ENCODE measurements at places on chromosomes 12 and 14.

- H3K4me1 ChIP-seq: peaks cover 39% of the 10 kb centered on the region
- peak overlapping the region; percentile 58 for H3K27ac ChIP-seq
- peaks cover 7% of the 10 kb centered on the region for H3K27me3 ChIP-seq
- H3K36me3 ChIP-seq: peaks cover 6% of the 10 kb centered on the region
These were observed 14.0 kb downstream of the SMCO2 start for GRCh38 chr12:27460471-27460978.

GRCh38 chr12:124906606-124907261, 7.7 kb downstream of the UBC start:
- peak; percentile 81 for DNase-seq
- H3K4me3 ChIP-seq: no peak overlapping the region
- H3K4me1 ChIP-seq: peaks cover 25% of the 10 kb centered on the region
- peaks cover 21% of the 10 kb centered on the region for H3K36me3 ChIP-seq
- H3K27ac ChIP-seq: peak overlapping the region; percentile 3
- H3K27me3 ChIP-seq: no peaks in the 10 kb centered on the region

- H3K27me3 ChIP-seq: no peaks in the 10 kb centered on the region
- H3K4me1 ChIP-seq: peaks cover 18% of the 10 kb centered on the region
- H3K27ac ChIP-seq: peak overlapping the region; percentile 56
- no peaks in the 10 kb centered on the region for H3K36me3 ChIP-seq
These were observed 109.0 kb downstream of the APAF1 start for GRCh38 chr12:98754095-98754494.

DNA sequence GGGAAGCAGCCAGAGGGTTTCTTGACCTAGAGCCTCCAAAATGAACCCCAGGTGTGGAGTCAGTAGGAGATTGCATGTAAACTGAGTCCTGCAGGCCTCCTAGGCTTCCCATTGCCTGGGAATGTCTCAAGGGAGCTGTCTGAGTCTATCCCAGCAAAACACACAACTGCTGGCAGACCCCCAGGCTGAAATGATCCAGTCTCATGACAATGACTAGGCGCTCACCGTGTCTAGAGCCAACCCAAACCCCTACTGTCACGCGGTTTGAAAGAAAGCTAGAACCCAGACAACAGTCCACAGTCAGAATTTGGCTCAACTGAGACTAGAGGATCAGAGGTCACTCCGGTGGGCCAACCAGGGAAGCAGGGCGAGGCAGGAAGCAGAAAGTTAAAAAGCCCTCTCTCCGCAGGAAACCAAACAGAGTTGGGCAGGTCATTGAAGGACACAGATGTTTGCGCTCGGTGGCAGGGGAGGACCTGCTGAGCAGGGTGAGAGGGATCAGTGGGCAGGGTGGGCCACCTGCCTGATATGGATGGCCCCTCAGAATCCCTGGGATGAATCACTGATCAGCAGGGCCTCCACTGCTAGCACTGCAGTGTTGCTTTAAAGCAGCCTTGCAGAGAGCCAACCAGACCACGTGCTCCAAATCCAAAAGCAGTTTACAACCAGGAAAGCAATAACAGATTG, 23.8 kb downstream of the ACTN1 start:
- H3K4me3 ChIP-seq: no peak overlapping the region
- no peaks in the 10 kb centered on the region for H3K36me3 ChIP-seq
- no peaks in the 10 kb centered on the region for H3K27me3 ChIP-seq
- H3K4me1 ChIP-seq: peaks cover 38% of the 10 kb centered on the region

GRCh38 chr12:25761356-25761755, 197.1 kb upstream of the RASSF8 start:
- H3K27me3 ChIP-seq: no peaks in the 10 kb centered on the region
- H3K27ac ChIP-seq: no peak overlapping the region
- no peak for DNase-seq
- no peaks in the 10 kb centered on the region for H3K36me3 ChIP-seq

DNA sequence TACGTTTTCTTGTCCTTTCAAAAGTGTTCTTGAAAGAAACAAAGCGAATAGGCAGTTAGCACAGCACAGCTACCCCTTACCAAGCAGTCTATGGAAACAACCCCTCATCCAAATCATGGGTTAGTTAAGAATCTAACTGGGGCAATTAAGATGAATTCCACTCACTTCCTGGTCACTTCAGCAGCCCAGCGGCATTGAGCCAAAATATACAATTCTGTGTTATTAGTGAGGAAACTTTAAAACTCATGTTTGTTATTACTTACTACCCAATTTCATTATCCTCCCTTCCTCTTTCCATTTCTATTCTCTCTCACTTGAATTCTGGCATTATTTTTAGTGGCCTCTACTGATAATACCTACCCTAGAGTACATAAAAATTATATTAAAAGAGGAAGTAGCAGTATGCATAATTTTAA, 121.4 kb downstream of the PPHLN1 start:
- peaks cover 42% of the 10 kb centered on the region for H3K36me3 ChIP-seq
- no peak overlapping the region for H3K4me3 ChIP-seq
- no peak for DNase-seq

GRCh38 chr14:102317564-102318248, 1.8 kb upstream of the ZNF839 start:
- H3K4me3 ChIP-seq: peak overlapping the region; percentile 95
- peak; percentile 37 for DNase-seq
- peak overlapping the region; percentile 90 for H3K27ac ChIP-seq

DNA sequence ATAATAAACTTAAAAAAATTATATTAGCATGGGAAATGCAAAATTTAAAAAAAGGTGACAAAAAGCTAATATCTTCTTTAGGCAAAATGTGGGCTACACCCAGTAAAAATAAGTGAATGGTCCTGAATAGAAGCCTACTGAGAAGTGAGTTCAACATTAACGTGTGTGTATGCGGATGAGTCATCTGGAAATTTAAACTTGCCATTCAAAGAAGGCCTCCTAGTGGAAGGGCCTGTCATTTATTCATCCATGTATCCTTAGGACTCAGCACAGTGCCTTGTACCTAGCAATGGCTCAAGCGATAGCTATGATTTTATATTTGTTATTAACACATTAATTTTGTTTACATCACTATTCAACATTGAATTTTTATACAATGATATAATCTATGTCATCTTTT, 226.2 kb downstream of the NUBPL start:
- no peaks in the 10 kb centered on the region for H3K36me3 ChIP-seq
- no peak overlapping the region for H3K27ac ChIP-seq
- H3K4me3 ChIP-seq: no peak overlapping the region

GRCh38 chr14:71933001-71933587, 865 bp downstream of the RGS6 start:
- DNase-seq: peak; percentile 37
- peaks cover 3% of the 10 kb centered on the region for H3K4me1 ChIP-seq

DNA sequence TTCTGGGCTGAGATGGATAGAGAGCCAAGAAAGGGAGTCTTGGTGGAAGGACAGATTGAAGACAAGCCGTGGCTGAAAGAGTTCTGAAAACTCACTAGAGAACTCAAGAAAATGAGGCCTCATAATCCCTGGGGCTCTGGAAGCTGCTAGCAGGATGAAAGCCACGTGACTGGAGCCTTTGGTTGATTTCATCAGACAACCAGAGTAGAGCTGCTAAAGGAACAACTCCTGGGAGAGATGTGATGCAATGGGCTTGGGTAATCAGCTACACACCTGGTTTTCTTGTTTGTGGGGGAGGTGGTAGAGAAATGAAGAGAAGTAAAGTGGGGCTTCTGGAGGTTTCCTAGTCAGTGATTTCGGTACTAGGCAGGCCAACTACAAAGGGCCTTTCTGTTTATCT, 13.4 kb downstream of the CSRNP2 start:
- no peaks in the 10 kb centered on the region for H3K27me3 ChIP-seq
- no peak overlapping the region for H3K4me3 ChIP-seq
- peaks cover 27% of the 10 kb centered on the region for H3K36me3 ChIP-seq
- no peaks in the 10 kb centered on the region for H3K4me1 ChIP-seq
- peak overlapping the region; percentile 7 for H3K27ac ChIP-seq
- DNase-seq: no peak

DNA sequence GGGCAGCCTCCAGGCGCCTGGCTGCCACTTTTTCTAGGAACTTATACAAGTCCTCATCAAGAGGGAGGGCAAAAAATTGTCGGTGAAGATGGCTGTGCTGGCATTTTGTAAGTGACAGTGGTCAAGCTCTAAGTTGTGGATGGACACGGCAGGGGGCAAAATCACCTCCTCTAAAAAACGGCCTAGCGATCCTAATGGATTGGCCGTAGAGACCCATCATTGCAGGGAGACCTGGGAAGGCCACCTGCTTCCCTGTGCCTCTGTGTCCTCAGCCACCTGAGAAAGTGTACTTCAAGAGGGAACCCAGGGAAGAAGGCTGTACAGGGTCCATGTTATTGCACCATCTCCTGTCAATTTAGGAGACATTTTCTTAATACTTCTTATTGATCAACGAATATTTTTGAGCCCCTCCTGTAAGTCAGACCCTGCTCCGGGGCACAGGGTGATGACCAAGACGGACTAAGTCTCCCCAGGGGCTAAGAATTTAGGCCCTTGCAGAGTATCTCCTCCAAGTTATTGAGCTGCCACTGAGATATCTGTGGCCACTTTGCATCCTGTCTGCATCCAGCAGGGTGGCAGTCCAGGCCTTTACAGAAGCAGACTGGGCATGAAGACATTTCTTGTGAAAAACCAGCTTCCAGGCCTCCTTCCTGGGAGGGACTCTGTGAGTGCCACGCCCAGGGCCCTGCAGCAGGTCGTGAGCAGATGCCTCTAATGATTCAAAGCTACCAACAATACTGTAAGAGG, 40.5 kb downstream of the PSMA6 start:
- H3K36me3 ChIP-seq: peaks cover 2% of the 10 kb centered on the region
- peak overlapping the region; percentile 78 for H3K4me3 ChIP-seq
- H3K27ac ChIP-seq: peak overlapping the region; percentile 94
- peaks cover 29% of the 10 kb centered on the region for H3K4me1 ChIP-seq
- peak; percentile 72 for DNase-seq

DNA sequence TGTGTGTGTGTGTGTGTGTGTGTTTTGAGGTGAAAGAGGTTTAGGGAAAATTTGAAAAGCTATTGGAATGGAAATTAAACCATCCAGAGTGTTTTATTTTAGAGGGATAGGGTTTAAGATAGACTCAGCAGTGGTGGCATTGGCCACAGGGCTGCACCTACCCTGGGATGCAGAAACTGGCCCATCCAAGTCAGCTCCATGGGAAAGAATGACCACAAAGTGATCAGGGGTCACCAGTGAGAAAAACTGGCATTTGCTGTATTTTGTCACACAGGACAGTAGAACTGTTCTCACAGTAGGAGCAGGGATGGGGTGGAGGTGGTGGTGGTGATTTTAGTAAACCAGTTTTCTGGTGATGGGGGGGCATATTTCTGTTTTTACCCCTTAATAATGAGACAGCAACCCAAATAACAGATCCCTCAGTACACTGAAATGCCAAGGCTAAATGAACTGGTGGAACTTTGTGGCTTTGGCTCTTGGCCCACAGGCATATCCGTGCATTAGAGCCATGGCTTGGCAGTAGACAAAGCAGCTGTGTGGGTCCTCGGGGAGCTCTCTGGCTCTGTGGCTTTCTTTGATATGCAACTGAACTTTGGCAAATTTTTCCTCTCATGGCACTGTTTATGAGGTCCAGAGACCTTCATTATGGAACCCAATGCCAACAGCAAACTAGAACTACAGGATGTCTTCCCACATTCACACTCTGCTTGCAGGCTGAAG, 348.3 kb downstream of the ZFP36L1 start:
- H3K4me3 ChIP-seq: no peak overlapping the region
- no peak overlapping the region for H3K27ac ChIP-seq
- no peaks in the 10 kb centered on the region for H3K27me3 ChIP-seq
- H3K36me3 ChIP-seq: no peaks in the 10 kb centered on the region
- DNase-seq: no peak
- no peaks in the 10 kb centered on the region for H3K4me1 ChIP-seq

GRCh38 chr12:2169940-2170339, 117.2 kb downstream of the CACNA1C start:
- no peaks in the 10 kb centered on the region for H3K4me1 ChIP-seq
- no peak for DNase-seq
- no peak overlapping the region for H3K4me3 ChIP-seq
- no peak overlapping the region for H3K27ac ChIP-seq
- H3K27me3 ChIP-seq: peaks cover 2% of the 10 kb centered on the region
- H3K36me3 ChIP-seq: peaks cover 1% of the 10 kb centered on the region

GRCh38 chr12:57342207-57342691, 88.6 kb downstream of the R3HDM2 start:
- no peak overlapping the region for H3K27ac ChIP-seq
- no peaks in the 10 kb centered on the region for H3K27me3 ChIP-seq
- peaks cover 44% of the 10 kb centered on the region for H3K36me3 ChIP-seq

GRCh38 chr12:56061982-56062381, 18.0 kb upstream of the ERBB3 start:
- H3K27ac ChIP-seq: no peak overlapping the region
- no peaks in the 10 kb centered on the region for H3K36me3 ChIP-seq
- no peaks in the 10 kb centered on the region for H3K4me1 ChIP-seq
- H3K4me3 ChIP-seq: no peak overlapping the region
- peaks cover 19% of the 10 kb centered on the region for H3K27me3 ChIP-seq

DNA sequence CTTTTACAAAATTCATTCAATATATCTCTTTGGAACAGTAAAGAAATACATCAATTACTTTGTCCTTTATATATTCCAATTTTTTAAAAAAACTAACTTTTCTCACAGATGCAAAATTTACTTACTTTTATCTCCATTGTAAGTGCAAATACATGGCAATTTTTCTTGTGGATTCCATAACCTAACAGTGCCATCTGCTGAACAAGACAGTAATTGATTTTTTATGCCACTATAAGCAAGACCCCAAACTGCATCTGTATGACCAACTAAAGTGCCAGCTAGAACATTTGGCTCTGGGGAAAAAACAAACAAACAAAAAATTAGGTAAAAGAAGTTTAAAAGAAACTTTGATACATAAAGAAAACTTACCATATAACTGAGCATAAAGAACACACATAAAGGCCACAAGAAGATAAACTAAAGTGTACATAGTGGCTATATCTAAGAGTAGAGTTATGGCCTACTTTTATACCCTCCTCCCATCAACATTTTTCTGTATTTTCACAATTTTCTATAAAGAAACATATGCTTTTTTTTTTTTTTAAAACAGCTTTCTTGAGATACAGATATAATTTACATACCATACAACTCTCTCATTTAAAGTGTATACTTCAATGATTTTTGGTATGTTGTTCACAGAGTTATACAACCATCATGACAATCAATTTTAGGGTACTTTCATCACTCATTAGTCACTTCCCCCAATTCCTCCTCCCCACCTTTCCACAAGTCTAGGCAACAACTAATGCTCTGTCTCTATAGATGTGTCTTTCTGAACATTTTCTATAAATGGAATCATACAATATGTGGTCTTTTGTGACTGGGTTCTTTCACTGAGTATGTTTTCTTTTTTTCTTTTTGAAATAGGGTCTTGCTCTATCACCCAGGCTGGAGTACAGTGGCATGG, 32.6 kb downstream of the COCH start:
- no peak for DNase-seq
- no peak overlapping the region for H3K4me3 ChIP-seq
- H3K27ac ChIP-seq: peak overlapping the region; percentile 14
- H3K36me3 ChIP-seq: peaks cover 16% of the 10 kb centered on the region

GRCh38 chr14:75711105-75711795, 50.2 kb downstream of the TTLL5 start:
- H3K27ac ChIP-seq: no peak overlapping the region
- peaks cover 3% of the 10 kb centered on the region for H3K36me3 ChIP-seq
- H3K27me3 ChIP-seq: no peaks in the 10 kb centered on the region
- H3K4me3 ChIP-seq: no peak overlapping the region
- H3K4me1 ChIP-seq: peaks cover 8% of the 10 kb centered on the region
